Pancreas (tissue), 10 donors: ENCODE measurements at places on chromosomes 6 and 20. TPM values are rescaled to one million over a fixed set of nuclear protein-coding genes. Genes with fewer than 3 reads are reported as not detected.

STX16 gene
- polyA plus RNA-seq, result 58.5 TPM

DNA sequence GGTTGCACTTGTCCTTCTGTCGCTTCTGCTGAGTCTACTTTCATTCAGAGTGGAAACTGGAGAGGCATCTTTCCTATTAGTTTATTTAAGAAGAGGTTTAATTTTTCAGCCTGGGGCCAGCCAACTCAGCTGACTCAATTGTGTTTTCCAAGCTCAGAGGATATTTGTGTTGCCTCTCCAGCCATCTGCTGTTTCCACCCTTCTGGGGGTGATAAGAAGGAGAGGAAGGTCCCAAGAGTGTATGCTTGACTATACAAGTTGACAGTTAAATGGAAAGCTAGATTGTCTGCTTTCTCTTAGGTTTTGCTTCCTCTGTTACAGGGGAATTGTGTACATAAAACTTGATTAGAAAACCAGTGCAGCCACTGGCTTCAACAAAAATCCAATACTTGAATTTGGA is 3.0 kb downstream of the PSMF1 start:
- no peak for DNase-seq

- DNase-seq, result no peak
Measured at GRCh38 chr6:14713966-14714631, 531.8 kb upstream of the JARID2 start.

DNA sequence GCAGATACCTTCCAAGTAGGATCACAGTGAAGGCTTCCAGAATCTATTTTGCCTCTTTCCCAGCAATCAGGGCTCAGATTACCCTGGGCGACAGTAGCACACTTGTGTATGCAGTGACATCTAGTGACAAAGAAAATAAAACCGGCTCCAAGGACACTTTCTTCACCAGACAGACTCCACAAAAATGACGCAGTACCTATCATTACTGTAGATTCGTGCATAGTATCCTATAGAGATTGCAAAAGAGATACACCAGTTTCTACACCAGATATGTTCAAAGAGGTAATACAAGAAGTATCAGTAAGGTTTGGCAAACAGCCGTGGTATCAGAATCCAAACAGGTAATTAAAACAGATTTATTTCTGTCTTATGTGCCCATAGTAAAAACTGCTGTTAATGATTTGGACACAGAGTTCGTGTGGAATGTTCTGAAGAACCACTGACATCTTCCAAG is 600.4 kb upstream of the JAG1 start:
- DNase-seq, result no peak

DNA sequence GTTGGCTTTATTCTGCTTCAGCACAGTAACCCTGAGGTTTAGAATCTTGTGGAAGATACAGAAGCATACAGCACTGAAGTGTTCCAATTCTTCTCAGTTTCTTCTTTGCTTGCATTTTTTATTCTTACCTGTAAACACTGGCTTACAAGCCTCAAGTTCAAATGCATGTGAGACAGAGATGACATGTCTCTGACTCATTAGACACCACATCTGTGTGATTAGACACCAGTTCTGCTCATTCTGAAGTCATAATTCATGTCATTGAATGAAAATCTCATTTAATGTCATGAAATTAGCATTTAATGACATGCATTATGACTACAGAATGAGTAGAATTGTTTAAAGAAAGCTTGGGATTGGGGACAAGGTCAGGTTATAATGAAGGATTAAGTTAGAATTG is 5.8 kb downstream of the GZF1 start:
- DNase-seq, result no peak

DNA sequence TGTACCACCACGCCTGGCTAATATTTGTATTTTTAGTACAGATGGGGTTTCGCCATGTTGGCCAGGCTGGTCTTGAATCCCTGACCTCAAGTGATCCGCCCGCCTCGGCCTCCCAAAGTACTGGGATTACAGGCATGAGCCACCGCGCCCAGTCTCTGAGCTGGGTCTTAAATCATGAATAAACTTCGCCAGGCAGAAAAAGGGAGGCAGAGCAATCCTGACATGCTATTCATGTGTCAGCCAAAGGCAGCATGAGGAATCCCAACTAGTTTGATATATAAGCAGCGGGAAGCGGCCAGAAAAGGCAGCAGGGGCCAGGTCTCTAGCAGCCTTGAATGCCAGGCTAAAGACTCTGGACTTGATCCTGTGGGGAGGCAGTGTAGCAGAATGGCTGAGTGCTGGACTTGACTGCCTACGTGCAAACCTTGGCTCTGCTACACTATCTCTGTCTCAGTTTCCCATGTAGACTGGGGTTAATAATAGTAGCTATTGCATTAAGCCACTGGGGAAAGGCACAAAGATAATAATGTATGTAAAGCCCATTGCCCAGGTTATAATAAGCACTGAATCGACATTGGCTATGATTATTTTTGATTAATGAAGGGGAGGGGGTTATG is 1.8 kb downstream of the PROCR start:
- DNase-seq, result no peak

DNA sequence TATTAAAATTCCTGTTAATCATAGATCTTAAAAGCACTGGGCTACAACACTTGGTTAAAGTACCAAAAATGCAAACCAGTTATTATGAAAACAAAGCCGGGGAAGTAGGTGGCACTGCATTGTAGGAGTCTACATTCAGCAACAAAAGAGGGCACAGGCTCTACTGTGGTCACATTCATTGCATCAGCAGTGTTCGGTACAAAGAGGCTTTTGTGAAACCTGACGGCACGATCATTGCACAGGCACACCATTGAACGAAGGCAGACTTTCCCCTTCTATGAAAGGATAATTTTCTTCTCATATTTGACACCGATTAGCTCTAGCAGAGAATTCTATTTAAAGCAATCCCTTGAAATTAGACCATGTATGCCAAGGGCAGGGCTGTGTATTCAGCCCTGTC is 44.6 kb upstream of the AGPAT4 start:
- DNase-seq, result no peak

GRCh38 chr20:12056839-12057238 is 139.1 kb downstream of the BTBD3 start:
- no peak for DNase-seq
